ENCODE measurements at places on chromosomes 1 and 21. TPM values are rescaled to one million over a fixed set of nuclear protein-coding genes. Genes with fewer than 3 reads are reported as not detected.

PLCH2 gene
- under 0.01 TPM for total RNA-seq

LCE3E gene
- total RNA-seq: not detected

PLA2G2D gene
- total RNA-seq: not detected

TRABD2B gene
- total RNA-seq: not detected

S100A2 gene
- total RNA-seq: 2.4 TPM

CFHR1 gene
- not detected for total RNA-seq

LGALS8 gene
- total RNA-seq: 81.7 TPM

FCRL1 gene
- total RNA-seq: not detected

PODN gene
- total RNA-seq: 0.29 TPM

ERRFI1 gene
- 29.2 TPM for total RNA-seq

GJB3 gene
- total RNA-seq: not detected

OR2AK2 gene
- not detected for total RNA-seq

SLC6A9 gene
- 0.86 TPM for total RNA-seq

SMG5 gene
- 66.0 TPM for total RNA-seq

PTBP2 gene
- total RNA-seq: 28.7 TPM

AK5 gene
- 8.2 TPM for total RNA-seq

PHTF1 gene
- total RNA-seq: 62.2 TPM

ADGRB2 gene
- 0.79 TPM for total RNA-seq

FCRL5 gene
- total RNA-seq: not detected

KCNJ15 gene
- 0.50 TPM for total RNA-seq

PRAMEF5 gene
- not detected for total RNA-seq

TFF2 gene
- not detected for total RNA-seq

RHEX gene
- total RNA-seq: not detected

MXRA8 gene
- 1.2 TPM for total RNA-seq

ANGPTL3 gene
- not detected for total RNA-seq

HSD3B2 gene
- not detected for total RNA-seq

RGS13 gene
- not detected for total RNA-seq

SEC16B gene
- total RNA-seq: 0.40 TPM

FAM151A gene
- not detected for total RNA-seq

RCSD1 gene
- total RNA-seq: 0.07 TPM

AGMAT gene
- total RNA-seq: 2.3 TPM

ATF3 gene
- 1.4 TPM for total RNA-seq

DDOST gene
- 227 TPM for total RNA-seq

GPR161 gene
- 19.8 TPM for total RNA-seq

LCE1B gene
- total RNA-seq: 0.22 TPM

KCNK1 gene
- not detected for total RNA-seq

OR2T29 gene
- not detected for total RNA-seq

UQCRHL gene
- 2.3 TPM for total RNA-seq

KCND3 gene
- total RNA-seq: not detected

DNAJC28 gene
- total RNA-seq: 2.3 TPM

OR2L5 gene
- not detected for total RNA-seq

CPT2 gene
- total RNA-seq: 12.6 TPM

HHIPL2 gene
- under 0.01 TPM for total RNA-seq

KRTAP11-1 gene
- total RNA-seq: not detected

CCDC181 gene
- total RNA-seq: 2.1 TPM

FABP3 gene
- total RNA-seq: not detected

MPZ gene
- 1.3 TPM for total RNA-seq

All from thoracic aorta endothelial cell (primary cell).